ENCODE measurements at places on chromosomes 2 and 18.
A peak's percentile ranks its signal among the peaks of the same experiment; 100 is the strongest.

DNA sequence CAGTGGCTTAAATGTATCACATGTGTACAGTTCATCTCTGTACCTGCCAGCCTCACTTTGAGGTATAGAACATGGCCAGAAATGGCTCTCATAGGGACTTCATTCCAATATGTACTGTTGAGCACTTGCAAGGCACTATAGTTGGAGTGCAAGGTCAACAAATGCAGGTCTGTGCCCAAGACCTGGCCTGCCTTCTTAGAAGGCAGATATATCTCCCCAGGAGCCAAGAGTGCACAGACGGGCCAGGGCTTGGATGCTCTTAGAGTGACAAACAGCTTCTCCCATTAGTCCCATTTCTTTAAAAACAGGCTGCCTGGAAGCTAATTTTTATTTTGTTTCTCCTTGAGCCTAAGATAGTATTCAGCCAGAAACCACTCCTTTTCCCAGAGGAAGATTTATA, 7.3 kb downstream of the TEX261 start:
- DNase-seq, result no peak

DNA sequence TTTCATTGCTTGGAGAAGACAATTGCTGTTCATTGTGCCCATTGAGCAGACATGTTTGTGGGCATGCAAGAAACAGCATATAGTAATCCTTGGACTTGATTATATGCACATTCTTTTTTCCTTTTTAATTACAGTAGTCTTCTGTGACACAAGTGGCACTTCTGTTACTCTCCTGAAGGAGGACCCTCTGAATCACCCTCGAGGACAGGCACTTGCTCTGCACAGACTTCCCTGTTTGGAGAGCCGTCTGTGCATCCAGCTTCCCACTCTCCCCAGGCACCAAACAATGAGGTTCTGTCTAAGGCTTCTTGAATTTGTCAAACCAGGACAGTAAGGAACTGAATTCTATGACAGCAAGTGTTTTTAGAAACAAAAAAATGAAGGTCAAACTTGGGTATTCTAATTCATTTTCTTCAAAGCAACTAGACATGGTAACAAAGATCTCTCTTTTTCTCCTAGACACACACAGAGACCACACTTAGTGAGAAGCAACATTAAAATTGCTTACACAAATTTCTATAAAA, 844.6 kb upstream of the ID2 start:
- no peak for DNase-seq

- DNase-seq, result no peak
Measured at GRCh38 chr2:39215545-39215944, 28.2 kb downstream of the CDKL4 start.

- peak; percentile 90 for DNase-seq
Measured at GRCh38 chr2:176997074-176997791, 215.4 kb upstream of the HNRNPA3 start.

- DNase-seq, result peak; percentile 27
Measured at GRCh38 chr2:85804583-85804982, 50.8 kb downstream of the ATOH8 start.

- DNase-seq, result peak; percentile 64
Measured at GRCh38 chr2:200905618-200906296, 16.6 kb downstream of the NIF3L1 start.

DNA sequence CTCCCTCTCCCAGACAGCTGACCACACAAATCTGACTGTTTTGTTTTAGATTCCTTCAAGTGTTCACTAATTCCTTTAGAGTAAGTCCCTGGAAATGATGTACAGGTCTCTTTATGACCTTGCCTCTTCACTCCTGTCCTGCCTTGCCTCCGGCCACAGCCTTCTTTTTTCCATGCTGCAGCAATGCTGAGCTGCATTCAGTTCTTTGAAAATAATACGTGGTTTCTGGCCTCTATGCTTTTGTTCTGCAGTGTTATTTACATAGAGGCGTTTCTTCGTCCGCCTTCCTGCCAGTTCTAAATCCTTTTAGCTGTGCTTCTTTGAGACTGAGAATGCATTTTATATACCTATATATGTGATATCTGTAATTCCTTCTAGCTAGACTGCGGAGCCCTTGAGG, 87.2 kb downstream of the PPP1R1C start:
- DNase-seq, result no peak

DNA sequence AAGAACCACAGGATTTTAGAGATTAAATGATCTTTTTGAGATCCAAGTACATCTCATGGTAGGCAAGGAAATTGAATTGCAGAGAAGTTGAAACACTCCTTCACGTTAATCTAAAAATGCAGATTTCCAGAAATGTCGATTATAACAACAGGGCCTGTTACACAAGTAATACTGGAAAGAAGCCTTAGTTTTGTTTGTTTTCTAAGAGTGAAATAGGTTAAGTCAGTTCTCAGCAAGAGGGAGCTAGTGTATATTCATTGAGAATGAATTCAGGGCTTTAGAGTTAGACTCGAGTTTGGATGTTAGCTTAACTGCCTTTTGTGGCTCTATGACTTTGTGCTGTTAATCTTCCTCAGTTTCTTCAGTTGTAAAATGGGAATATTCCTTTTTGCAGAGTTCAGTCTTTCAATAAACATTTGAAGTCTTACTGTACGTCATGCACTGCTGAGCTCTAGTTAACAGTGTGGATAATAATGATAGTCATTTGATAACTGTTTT, 926 bp downstream of the NDUFV2 start:
- peak; percentile 45 for DNase-seq

GRCh38 chr2:189261431-189261841, 81.9 kb upstream of the COL5A2 start:
- DNase-seq, result peak; percentile 92

DNA sequence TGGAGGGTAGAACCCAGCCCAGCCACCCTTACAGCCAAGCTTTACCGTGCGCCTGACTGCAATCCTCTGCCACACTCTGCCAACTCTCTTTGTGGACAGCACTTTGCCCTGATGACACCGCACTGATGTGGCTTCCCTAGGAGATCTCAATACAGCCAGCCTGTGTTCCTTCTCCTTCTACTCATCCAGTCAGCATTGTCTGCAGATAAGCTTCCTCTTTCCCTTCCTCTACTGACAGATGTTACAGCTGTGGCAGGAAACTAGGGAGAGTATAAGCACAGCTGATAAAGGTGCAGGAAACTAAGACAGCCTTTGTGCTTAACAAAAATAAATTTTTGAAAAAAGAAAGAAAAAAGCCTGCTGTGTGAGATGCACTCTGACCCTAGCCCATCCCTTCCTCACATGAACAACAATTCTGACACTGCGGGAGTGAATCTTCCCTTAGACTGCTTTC, 25.0 kb downstream of the CEP68 start:
- no peak for DNase-seq

GRCh38 chr2:110773401-110773921, 41.1 kb downstream of the ACOXL start:
- DNase-seq, result no peak

- DNase-seq, result no peak
Measured at GRCh38 chr2:177882501-177882900, 190.1 kb downstream of the PDE11A start.

- no peak for DNase-seq
Measured at GRCh38 chr2:136051001-136051724, 65.7 kb upstream of the DARS1 start.

GRCh38 chr18:49002045-49002444, 51.3 kb upstream of the SMAD7 start:
- DNase-seq, result no peak

- DNase-seq, result peak; percentile 18
Measured at GRCh38 chr2:57376985-57377384, 669.6 kb upstream of the VRK2 start.

GRCh38 chr18:6266212-6266611, 148.5 kb downstream of the L3MBTL4 start:
- DNase-seq, result no peak

DNA sequence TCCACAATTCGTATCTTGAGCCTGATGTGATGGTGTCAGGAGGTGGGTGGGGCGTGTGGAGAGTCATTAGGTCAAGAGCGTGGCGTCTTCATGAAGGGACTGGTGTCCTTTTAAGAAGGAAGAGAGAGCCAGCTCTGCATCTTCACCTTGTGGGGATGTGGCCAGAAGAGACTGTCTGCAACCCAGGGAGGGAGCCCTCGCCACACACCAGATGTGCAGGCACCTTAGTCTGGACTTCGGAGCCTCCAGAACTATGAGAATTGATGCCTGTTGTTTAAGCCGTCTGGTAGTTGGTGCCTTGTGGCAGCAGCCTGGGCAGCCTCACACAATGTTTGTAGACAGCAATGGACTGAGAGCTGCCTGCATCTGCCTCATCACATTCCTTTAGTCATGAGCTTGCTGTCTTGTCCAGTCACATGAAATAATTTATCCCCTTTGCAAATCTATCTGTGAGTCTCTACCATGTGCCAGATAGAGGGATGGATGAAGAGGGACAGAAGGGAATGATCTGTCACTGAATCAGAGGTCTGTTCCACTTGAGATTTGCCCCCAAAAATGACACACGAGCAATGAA, 61.0 kb downstream of the MYT1L start:
- DNase-seq, result no peak

DNA sequence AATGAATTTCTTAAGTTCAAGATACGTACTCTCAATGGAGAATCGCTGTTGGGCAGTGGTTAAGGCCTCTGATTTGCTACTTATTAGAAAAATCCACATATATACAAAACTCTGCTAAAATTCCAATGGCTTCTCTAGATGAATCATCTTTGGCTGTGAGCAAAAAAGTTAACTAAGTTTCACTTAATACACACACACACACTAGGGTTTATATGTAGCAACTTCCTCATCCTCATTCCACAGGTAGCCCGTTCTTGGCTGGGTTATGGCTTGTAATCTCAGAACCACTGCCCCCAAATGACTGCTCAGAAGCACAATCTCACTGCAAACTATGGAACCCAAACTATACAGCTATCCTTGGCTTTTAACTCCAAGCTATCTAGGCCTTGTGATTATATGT, 99.7 kb downstream of the SMAD2 start:
- no peak for DNase-seq

DNA sequence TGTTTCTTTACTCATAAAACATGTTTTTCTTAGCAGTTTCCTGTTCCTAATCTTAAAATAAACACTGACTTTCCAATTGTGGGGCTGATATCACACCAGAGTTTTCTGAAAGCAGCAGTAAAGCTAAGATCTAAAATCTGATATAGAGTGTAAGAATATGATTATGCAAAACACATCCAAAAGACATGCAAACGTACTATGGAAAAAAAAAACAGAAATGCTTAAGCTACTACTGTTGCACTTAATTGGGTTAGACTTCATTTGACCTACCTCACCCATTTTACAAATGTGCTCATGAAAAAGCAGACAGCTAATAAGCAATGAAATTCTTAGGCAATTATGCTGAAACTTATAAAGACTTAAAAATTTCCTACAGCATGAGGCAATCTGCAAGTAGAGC, 10.5 kb downstream of the CYTIP start:
- DNase-seq, result peak; percentile 7

DNA sequence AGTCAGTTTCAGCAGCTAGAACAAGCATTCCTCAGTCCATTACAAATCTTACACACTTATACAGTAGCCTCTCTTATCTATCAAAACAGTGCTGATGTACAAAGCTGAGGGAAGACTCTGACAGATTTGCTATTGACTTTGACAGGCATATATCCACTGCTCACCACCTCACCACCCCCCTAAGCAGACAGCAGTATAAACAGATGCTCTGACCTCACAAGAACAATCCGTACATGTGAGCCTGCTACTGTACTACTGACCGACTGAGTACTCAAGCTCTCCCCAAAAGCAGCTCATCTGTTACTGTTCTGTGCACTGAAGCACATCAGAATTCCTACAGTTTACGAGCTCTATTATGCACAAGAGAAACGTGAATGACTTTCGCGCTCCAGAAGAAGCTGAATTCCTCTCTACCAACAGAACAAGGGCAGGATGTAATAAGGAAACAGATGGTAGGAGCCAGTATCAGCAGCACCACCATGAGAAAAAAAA, 95.6 kb upstream of the PDE1A start:
- DNase-seq, result no peak

- no peak for DNase-seq
Measured at GRCh38 chr18:48817021-48817461, 133.7 kb downstream of the SMAD7 start.

DNA sequence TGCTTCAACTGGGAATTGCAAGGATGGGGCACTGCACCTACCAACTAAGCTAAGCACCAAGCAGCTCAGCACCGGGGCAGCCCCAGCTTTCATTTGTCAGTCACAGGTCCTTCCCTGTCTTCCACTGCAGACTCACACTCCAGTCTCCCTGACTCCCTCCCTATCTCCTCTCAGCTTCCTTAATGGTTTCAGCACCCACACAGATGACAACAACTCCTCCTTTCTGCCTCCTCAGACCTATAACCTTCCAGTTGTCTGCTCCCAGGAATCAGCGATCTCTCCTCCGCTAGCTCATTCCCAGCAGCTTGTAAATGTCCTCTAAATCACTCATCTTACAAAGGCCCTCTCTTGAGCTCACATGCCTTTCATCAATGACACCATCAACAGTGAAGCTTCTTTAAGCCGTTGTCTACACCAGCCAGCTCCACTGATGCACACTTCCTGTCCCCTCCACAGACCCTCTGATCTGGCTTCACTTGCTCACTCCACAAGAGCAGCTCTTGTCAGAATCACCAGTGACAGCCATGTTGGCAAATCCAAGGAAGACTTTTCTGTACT, 32.1 kb downstream of the CLASP1 start:
- DNase-seq, result no peak

DNA sequence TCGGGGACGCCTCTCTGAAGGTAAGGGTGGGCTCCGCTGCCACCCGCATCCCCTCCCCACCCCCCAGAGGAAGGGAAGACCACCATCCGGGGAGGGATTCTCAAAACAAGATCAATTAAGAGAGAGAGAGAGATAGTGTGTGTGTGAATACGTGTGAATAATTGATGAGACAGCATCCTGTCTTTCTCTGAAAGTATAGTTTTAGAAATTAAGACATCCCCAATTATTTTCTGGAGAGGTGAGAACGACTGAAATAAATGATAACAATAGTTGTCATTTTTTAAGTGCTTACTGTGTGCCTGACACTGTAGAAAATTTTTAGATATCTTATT, 751 bp downstream of the IL18R1 start:
- DNase-seq, result no peak

DNA sequence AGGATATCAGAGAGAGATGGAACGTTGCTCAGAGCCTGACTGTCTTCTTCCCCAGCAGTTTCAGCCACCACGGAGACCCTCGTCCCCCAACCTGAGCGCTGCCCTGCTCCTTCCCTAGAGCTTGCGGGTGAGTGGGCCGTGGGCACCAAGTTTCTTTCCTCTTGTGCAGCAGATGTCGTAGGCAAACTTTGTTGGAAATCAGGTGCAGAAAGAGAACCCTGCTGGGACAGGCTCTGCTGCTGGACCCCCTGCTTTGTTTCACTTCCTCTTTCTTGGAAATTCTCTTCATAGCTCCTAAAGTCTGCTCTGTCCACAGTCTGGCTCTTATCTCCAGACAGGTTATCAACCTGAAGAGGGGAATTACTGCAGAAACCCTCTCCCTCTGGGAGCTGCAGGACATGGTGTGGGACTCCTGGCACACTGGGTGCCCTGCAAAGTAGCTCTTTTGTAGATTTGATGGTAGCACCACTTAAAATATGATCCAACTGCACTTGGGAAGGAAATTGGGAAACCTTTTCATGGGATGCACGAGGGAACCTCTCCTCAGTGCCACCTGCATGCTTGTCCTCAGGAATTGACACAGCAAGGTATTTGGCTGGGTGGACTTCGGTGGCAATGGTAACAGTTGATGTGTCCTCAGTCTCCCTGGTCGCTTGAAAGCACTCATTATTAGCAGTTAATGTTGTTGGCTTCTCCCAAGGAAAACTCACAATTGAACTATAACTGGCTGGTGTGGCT, 92.2 kb downstream of the ALPK2 start:
- DNase-seq, result no peak

All from fibroblast of skin of back (primary cell).